ENCODE measurements at places on chromosomes 3 and 15.

GRCh38 chr3:58606693-58607092, 29.5 kb upstream of the FAM107A start:
- DNase-seq, result no peak

- DNase-seq, result no peak
These were observed 241.9 kb downstream of the NTRK3 start for GRCh38 chr15:88014454-88015160.

GRCh38 chr15:68939501-68939900, 9.2 kb downstream of the SPESP1 start:
- no peak for DNase-seq

DNA sequence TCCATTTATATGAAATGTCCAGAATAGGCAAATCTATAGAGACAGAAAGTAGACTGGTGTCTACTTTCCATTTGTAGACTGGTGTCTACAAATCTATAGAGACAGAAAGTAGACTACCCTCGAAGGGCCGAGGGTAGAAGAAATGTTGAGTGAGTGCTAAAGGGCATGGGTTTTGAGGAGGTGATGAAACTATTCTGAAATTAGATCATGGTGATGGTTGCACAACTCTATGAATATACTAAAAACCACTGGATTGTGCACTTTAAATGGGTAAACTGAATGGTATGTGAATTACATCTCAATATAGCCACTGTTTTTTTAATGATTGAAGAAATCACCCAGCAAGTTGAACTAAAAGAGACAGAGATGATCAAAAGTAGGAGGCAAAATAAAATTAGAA, 27.9 kb downstream of the TP53BP1 start:
- no peak for DNase-seq

DNA sequence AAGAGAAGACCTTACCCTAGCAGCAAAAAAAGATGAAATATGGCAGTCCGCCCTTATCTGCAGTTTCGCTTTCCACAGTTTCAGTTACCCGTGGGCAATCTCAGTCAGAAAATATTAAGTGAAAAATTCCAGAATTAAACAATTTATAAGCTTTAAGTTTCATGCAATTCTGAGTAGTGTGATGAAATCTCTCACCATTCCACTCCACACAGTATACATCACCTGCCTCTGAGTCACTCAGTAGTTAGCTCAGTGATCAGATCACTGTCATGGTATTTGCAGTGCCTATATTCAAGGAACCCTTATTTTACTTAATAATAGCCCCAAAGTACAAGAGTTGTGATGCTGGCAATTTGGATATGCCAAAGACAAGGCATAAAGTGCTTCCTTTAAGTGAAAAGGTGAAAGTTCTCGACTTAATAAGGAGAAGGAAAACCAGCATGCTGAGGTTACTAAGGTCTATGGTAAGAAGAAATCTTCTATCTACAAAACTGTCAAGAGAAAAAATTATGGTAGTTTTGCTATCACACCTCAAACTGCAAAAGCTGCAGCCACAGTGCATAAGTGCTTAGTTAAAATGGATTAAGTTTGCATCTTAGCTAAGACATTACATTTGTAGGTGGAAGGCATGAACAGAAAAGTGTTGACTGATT, 48.1 kb downstream of the HSPBAP1 start:
- no peak for DNase-seq

GRCh38 chr3:6771171-6771570, 89.7 kb upstream of the GRM7 start:
- DNase-seq, result no peak

GRCh38 chr3:158407844-158408517, 163.0 kb upstream of the MLF1 start:
- no peak for DNase-seq

DNA sequence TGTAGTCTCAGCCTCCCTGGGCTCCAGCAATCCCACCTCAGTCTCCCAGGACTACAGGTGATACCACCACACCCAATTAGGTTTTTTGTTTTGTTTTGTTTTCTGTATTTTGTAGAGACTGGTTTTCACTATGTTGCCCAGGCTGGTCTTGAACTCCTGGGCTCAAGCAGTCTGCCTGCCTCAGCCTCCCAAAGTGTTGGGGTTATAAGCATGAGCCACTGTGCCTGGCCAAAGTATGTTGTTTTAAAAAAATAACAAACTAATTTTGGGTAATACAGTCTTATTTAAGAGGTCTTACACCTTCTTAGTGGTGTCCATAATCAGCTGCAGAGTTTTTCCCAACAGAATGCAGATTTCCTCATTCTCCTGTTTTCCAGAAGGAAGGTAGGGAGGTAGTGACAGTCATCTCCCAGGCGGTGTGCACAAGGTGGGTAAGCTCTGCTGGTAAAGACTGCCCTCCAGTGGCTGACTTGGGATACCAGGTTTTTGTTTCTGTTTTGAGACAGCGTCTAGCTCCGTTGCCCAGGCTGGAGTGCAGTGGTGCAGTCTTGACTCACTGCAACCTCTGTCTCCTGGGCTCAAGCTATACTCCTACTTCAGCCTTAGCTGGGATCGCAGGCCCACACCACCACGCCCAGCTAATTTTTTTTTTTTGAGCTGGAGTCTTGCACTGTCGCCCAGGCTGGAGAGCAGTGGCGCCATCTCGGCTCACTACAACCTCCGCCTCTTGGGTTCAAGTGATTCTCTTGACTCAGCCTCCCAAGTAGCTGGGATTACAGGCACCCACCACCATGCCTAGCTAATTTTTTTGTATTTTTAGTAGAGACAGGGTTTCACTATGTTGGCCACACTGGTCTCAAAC, 58.4 kb downstream of the MAP6D1 start:
- DNase-seq, result peak; percentile 73

GRCh38 chr3:167054926-167055325, 325.2 kb downstream of the ZBBX start:
- no peak for DNase-seq

- no peak for DNase-seq
These were observed 15.2 kb downstream of the PHLDB2 start for GRCh38 chr3:111874177-111874820.

GRCh38 chr15:73598530-73599160, 34.5 kb downstream of the NPTN start:
- DNase-seq, result no peak

DNA sequence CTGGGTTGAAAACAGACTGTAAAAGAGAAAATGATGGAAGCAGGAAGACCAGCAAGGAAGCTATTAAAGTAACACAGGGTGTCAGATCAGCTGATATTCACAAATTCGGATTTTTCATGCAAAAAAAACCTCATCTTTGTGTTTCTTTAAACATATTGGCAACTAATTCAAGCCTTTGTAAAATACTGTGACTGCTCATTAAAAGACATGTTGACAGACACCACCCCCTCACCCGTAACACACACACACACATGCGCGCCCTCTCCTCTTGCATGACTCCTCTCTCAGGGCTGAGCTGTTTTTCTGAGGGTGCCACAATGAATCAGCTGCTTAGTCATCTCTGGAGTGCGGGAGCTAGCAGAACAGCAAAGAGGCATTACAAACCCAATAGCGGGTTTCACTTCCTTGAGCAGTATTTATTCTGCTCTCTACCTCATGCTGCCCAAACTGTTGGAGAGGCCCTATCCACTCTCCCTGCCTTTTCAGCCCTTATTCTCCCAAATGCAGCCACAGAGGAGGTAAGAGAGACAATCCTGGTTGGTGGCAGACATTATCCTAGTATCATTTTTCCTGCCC, 35.8 kb upstream of the CCDC80 start:
- no peak for DNase-seq

- DNase-seq, result no peak
These were observed 27.0 kb downstream of the PCOLCE2 start for GRCh38 chr3:142861926-142862325.

- DNase-seq, result no peak
These were observed 989 bp downstream of the GNB4 start for GRCh38 chr3:179450261-179450701.

- no peak for DNase-seq
These were observed 580.4 kb downstream of the ROBO1 start for GRCh38 chr3:79187426-79187825.

DNA sequence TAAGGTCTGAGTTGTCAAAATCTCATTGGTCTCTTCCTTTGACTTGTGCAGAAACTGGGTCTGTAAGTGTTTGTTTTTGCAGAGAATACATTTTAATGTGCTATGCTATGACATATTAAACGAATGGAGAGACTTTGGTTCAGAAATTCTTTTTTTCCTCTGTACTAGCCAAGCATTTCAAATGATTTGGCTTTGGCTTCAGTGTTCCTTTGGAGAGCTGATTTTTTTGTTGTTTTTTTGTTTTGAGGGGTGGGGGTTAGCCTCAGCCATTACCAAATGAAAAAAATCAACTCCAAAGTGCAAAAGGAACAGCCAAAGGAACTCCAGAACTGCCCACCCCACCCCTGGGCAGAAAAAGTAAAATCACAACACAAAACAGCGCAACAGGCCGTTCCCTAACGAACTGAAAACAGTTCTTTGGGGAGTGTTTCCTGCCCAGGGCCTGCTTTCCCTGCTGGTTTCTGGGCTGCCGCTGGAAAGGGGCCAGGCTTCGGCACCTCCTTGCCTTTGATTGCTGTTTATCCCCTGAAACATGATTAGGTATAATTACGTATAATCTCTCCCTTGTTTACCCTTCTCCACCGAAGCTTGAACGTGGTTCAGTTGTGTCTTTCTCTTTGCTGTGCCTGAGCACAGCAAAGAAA, 57.6 kb upstream of the NEO1 start:
- no peak for DNase-seq

DNA sequence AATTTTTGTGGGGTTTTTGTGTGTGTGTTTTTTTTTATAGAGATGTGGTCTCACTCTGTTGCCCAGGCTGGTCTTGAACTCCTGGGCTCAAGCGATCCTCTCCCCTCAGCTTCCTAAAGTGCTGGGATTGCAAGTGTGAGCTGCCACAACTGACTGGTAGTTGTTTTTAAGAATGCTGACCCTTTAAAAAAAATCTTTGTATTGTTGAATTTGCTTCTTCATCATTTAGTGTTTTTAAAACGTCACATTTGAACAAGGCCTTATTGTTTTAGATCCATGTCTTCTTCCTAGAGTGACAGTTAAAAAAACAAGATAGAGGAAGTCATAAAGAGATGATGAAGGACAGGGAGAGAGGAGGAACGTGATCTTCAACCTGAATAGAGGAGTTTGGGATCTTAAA, 24.1 kb downstream of the GJD2 start:
- no peak for DNase-seq

DNA sequence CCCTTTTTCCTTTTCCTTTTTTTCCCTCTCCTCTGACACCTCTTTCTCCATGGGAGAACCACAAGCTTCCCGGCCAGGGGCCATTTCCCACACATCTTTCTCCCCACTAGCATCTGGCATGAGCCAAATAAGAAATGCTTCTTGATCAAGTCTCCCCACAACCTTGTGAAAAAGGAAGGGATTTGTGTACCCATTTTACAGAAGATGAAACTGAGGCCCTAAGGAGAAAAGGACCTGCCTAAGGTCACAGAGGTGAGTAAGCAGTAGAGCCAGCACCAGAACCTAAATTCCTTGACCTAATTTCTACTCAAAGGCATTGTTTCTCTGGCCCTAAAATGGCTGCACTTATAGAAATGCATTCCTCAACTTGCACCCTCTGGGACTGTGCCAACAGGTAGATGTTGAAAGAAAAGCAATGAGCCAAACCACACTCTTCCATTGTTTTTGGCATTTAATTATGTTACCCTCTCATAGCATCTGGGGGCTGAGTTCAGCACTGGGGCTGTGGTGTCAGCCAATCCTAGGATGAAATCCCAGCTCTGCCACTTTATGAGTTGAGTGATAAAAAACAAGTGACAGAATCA, 81.7 kb upstream of the TLE3 start:
- DNase-seq, result no peak

GRCh38 chr3:140023616-140024530, 88.9 kb downstream of the CLSTN2 start:
- no peak for DNase-seq
